ENCODE measurements at places on chromosomes 6 and 20. TPM values are rescaled to one million over a fixed set of nuclear protein-coding genes. Genes with fewer than 3 reads are reported as not detected.
A peak's percentile ranks its signal among the peaks of the same experiment; 100 is the strongest.

DNA sequence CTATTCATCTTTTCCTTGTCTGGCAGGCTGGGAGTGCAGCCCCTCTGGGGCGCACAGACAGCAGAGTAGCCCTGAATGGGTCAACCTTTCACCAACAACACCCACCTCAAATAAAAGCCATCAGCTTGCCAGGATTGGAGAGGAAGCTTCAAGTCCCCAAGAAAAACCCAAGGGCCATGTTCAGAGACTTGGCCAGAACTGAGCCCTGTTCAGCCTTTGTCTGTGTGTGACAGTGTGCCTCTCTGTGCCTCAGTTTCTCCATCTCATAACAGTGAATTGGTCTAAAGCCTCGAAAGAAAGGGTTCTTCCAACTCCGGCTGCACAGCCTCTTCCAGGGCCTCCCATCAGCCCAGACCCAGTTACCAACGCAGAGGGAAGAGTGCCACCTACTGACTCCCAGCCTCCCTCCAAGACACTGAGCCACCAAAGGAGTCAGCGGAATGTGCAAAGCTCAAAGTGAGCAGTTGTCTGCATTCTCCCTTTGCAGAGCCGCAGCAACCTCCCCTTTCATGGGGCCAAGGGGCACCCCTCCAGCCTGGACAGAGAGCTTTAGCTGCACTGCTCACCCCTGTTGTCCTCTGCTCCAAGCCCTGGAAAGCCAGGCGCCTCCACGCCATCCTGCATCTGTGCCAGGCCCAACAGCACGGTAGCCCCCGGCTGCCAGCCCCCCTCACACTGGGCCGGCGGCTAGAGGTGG, 82.7 kb upstream of the TOP1 start:
- DNase-seq = peak; percentile 31

Gene RAET1E
- total RNA-seq = not detected

Gene CCDC170
- 0.22 TPM for total RNA-seq

DNA sequence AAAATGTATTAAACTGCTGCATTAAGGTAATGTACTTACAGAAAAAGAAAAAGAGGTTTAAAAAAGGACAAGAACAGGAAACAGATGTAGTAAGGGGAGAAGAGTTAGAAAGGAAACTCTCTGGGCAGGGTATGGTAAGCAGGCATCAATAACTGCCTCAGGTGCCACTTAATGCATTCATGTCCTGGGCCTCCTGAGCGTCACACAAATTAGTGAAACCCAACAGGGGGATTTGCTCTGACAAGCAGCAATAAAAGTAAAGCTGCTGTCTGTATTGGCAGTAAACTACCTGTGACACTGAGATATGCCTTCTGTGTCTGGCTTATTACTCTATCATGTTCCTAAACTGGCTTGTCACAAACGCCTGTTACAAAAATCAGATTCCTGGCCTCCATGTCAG, 1.5 kb upstream of the EFHC1 start:
- DNase-seq = no peak

DNA sequence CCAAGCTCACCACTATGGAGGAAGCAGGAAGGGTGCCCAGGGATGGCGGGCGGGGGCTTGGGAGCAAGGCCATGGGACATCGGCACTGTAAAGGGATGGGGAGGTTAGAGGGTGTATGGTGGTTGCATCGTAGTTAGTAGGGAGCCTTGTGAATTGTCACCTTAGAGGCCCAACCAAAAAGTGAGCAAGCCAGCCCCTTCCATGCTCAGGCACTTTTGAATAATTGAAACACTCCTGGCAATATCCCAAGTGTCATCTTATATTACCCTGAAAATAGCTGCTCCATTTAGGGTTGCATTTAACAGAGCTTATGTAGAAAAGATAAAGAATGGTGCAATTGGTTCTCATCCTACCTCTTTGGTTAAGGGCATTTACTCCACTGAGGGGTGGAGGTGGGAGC, 169.2 kb downstream of the SAMD5 start:
- DNase-seq = no peak

Gene TMEM63B
- 72.3 TPM for total RNA-seq

DNA sequence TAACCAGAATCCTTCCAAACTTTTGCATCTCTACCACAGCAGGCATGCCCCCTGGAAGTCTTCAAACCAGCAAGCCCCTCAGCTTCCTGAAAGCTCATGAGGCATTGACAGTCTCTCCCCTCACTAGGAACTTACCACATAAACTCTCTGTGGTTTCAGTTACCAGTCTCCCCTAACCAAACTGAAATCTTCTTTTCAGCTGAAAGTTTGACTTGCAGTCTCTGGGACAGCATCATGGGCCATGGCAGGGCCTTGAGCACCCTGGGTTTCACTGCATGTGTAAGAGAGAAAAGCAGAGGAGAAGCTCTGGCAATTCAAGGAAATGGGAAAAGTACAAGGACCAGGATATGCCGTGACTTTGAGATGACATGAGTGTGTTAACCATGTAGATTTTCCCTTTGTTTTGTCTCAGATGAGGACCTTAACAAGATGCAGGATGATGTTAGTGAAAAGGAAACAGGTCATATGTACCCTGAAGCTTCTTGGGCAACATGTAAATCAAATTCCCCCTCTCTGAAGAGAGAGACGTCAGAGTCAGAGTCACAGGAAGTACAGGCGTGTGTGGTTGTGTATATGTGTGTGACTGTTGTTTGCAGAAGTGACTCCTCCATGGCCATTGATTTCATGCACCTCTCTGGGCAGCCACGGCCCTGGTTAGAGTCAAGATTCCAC, 106.3 kb downstream of the TNFRSF21 start:
- no peak for DNase-seq

Gene GPX6
- not detected for total RNA-seq

GRCh38 chr6:16965689-16966088, 136.2 kb upstream of the STMND1 start:
- DNase-seq = no peak

Data from progenitor cell of endocrine pancreas (in vitro differentiated cells).